ENCODE measurements at places on chromosomes 6 and 20.

DNA sequence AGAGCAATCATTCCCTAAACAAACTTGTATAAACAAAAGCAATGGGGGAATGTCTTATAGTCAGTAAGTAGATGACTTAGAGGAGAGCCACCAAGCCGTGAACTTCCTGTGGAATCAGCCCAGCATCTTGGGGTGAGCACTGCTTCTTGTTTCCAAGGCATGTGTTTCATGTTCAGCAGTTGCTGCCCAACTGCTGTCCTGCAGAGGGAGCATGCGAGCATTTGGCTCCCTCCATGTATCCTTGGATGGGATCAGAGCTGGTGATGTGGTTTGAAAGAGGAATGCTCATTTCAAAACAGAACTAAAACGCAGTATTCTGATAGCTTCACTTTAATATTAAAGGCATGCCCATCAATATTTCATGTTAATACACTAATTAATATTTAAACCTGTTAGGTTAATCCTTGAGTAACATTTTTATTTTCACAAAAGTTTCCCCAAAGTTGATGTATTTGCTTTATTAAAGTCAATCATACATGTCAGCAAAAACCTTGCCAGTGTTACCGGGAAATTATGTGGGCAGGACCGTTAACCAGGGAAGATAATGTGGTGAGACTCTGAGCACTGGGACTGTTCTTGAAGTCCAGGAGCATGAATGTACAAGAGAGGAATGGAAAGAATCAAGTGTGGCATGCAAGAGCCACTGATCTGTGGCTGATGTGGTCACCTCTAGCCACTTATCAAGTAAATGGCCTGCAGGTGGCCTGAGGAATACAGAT lies 172.1 kb upstream of the GGTLC1 start:
- no peaks in the 10 kb centered on the region for H3K4me1 ChIP-seq
- no peak overlapping the region for H3K4me3 ChIP-seq
- no peaks in the 10 kb centered on the region for H3K27me3 ChIP-seq
- peak; percentile 64 for DNase-seq

DNA sequence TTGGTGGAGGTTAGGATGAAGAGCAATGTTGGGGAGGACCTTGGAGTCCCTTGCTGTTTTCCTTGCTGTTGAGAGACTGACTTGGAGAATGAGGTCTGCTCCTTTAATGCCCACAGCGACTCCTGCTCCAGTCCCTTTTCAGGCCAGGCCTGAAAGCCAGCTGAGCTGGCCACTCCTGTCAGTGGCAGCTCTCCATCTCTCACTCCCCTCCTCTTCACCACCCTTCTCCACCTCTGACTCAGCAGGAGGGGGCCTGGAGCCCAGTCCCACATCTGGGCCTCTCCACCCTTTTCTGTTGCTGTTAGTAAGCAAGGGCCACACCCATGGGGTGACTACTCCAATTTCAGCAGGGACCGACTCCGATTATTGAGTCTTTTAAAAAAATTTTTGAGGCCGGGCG lies 2.2 kb downstream of the SNX21 start:
- peak; percentile 89 for DNase-seq
- H3K4me1 ChIP-seq: peaks cover 48% of the 10 kb centered on the region
- no peaks in the 10 kb centered on the region for H3K36me3 ChIP-seq
- peak overlapping the region; percentile 98 for H3K27ac ChIP-seq
- peak overlapping the region; percentile 68 for H3K4me3 ChIP-seq
- no peaks in the 10 kb centered on the region for H3K27me3 ChIP-seq

DNA sequence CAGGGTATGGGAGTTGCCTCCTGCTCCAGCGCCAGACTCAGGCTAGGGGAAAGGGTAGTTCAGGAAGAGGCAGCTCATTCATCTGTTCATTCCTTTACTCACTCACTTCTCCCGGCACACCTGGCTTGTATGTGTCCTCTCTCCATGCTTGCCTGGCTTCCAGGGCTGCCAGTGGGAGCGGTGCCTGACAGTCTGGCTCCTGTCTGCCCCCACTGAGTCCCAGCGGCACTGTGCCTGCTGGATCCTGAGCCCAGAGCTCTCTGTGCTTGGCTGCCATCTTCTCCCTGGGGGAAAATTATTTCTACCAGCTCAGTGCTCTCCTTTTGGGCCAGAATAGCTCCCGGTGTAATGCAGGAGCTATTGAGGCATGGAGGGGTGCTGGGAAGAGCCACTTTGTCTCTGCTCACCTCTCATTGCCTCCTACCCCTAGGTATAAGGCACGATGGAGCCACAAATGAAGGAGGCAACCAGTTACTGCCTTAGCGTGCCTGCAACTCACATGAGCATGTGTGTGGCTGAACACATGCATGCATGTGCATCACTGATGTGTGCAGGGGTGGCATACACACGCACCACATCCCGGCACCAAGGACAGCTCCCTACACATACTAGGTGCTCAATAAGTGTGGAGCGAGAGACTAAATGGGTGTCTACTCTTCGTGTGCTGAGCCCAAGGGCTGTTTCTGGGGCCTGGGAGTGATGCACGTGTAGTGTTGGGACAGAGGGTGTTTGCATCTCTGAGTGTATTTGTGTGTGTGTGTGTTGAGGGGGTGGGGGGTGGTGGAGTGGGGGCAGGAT lies 46.6 kb downstream of the CDH22 start:
- H3K36me3 ChIP-seq: no peaks in the 10 kb centered on the region
- H3K4me1 ChIP-seq: no peaks in the 10 kb centered on the region
- no peak for DNase-seq
- H3K27me3 ChIP-seq: no peaks in the 10 kb centered on the region

DNA sequence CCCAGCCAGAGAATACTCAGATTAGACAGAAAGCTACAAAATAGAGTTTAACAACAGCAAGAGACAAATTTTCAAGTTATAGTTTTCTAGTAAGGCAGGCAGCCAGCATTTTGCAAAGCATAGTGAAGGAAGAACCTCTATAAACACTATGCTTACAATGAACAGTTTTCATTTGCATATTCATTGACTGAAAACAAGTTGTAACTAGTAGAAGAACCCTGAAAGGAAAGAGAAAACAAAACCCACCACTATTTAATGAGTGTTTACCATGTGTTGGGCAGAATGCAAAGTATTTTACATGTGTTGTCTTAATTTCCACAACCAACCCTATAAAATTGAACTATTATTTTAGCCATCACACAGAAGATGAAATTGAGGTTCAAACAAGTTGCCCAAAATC lies 196.1 kb downstream of the UBE3D start:
- no peaks in the 10 kb centered on the region for H3K4me1 ChIP-seq
- H3K27ac ChIP-seq: no peak overlapping the region
- no peaks in the 10 kb centered on the region for H3K27me3 ChIP-seq
- H3K4me3 ChIP-seq: no peak overlapping the region
- H3K36me3 ChIP-seq: no peaks in the 10 kb centered on the region

- no peak overlapping the region for H3K4me3 ChIP-seq
- H3K36me3 ChIP-seq: no peaks in the 10 kb centered on the region
- DNase-seq: no peak
- H3K27ac ChIP-seq: peak overlapping the region; percentile 50
Observed at GRCh38 chr20:62501801-62502495, 26.2 kb upstream of the GATA5 start.

DNA sequence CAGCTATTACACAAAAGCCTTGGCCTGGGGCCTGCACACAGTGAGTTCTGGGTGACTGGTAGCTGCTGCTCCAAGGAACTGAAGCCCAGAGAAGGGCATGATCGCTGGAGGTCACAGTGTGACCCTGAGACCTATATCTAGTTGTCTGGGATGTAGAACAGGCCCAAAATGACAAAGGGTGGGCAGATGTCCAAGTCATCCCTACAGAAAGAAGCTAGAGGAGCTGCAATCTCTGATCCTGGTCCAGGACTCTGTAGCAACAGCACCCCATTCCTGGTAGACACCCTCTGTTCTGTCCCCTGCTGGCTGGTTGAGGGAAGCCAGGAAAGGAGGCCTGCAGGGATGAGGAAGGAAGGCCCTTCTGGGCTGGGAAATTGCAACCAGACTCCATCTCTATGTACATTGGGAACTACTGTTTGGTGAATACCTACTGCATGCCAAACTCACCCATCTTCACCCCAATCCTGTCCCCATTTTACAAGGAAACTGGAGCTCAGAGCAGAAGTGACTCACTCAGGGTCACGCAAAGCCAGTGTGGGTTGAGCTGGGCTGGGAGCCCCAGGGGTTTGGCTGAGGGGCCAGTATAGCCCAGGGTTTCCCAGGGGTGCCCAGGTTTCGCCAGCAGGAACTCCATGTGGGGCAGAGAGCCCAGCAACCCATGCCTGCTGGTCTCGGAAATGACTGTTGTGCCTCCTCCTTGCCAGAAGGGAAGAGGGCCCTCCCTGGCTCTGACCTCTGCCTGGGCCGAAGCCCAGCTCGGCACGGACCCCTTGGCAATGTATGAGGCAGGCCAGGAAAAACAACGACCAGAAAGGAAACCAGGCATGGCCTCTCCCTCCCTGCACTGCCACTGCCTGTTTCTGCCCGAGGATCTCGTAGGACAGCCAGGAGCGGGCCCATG lies 44.9 kb upstream of the TLDC2 start:
- H3K4me3 ChIP-seq: no peak overlapping the region
- peak; percentile 79 for DNase-seq
- H3K36me3 ChIP-seq: peaks cover 17% of the 10 kb centered on the region

DNA sequence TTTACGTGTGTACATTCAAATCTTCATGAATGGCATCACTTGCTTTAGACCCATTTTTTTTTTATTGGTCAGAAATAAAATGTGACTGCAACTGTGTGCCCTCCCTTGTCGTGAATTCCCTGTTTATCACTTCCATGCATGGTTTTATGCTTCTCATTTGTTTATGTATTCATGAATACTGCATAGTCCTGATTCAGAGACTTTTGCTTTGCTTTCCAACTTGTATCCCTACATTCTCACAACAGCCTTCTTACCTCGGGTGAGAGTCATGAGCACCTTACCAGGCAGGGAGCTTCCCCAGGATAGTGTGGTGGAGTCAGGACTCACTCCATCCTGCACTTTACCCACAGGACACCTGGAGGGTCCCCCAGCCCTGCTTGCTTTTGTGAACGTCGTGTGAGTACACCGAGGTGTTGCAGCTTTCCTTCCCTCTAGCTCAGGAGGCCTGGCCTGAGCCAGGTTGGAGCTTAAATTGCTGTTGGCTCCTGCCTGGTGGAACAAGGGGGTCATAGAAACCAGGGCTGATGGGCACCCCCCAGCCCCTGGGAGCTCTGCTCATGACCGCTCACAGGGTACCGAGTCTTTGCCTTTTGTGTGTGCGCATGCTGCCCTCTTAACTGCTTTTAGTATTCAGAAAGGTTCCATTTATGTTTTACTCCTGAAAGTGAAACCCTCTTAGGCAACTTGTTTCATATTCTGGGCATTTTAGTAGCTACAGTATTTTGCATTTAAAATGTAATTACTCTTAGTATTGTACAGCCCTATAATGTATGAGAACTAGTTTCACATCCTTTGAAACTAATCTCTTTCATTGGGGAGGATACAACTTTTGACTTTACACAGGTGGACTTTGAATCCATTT lies 66.0 kb downstream of the CDS2 start:
- H3K4me3 ChIP-seq: no peak overlapping the region
- no peaks in the 10 kb centered on the region for H3K27me3 ChIP-seq
- H3K4me1 ChIP-seq: peaks cover 12% of the 10 kb centered on the region
- DNase-seq: no peak
- peak overlapping the region; percentile 16 for H3K27ac ChIP-seq

DNA sequence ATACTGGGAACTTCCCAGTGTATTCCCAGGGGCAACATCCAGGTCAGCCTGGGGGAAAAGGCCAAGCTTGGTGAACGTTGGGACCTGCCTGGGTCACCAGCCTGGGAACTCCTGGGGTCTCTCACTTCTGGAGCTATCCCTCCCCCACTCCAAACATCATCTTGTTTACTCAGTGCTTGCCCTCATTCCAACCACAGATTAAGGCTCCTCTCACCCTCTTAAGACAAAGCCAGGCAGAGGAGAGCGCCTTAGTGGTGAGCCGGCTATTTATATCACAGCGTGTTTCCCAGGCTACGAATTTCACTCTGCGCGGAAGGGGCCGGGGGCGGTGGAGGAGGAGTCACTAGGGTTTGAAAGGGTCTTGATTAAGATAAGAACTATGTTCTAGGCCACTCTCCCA lies 12.1 kb downstream of the PRPH2 start:
- H3K4me3 ChIP-seq: no peak overlapping the region
- no peaks in the 10 kb centered on the region for H3K36me3 ChIP-seq
- DNase-seq: no peak
- H3K4me1 ChIP-seq: no peaks in the 10 kb centered on the region

GRCh38 chr6:44470115-44470464 lies 82.6 kb downstream of the CDC5L start:
- H3K4me1 ChIP-seq: peaks cover 12% of the 10 kb centered on the region
- no peak overlapping the region for H3K27ac ChIP-seq
- H3K4me3 ChIP-seq: no peak overlapping the region
- no peaks in the 10 kb centered on the region for H3K27me3 ChIP-seq

DNA sequence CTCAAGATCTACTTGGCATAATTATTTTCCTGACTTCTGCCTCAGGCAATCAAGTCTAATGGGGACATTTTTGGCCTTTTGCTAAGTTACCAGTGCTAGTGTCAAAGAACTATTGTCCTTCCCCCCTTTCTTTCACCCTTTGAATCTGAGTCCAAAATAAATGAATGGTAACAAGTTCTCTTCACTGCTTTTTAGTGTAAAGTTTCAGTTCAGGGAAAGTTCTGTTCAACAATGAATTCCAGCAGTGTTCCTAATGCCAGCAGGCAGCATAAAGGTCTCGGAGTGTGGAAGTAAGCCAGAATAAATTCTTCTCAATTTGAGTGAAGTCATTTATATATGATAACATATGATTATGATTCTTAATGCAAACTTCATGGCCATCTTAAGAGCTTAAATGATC lies 20.8 kb upstream of the TSPYL1 start:
- H3K36me3 ChIP-seq: no peaks in the 10 kb centered on the region
- no peak overlapping the region for H3K4me3 ChIP-seq

- H3K36me3 ChIP-seq: no peaks in the 10 kb centered on the region
- H3K4me3 ChIP-seq: no peak overlapping the region
- H3K27me3 ChIP-seq: no peaks in the 10 kb centered on the region
- no peak for DNase-seq
- peaks cover 21% of the 10 kb centered on the region for H3K4me1 ChIP-seq
Observed at GRCh38 chr6:52562911-52563310, 13.9 kb downstream of the TRAM2 start.

GRCh38 chr6:146515212-146515611 lies 28.4 kb upstream of the RAB32 start:
- no peaks in the 10 kb centered on the region for H3K27me3 ChIP-seq
- H3K36me3 ChIP-seq: no peaks in the 10 kb centered on the region
- no peaks in the 10 kb centered on the region for H3K4me1 ChIP-seq
- no peak overlapping the region for H3K4me3 ChIP-seq

DNA sequence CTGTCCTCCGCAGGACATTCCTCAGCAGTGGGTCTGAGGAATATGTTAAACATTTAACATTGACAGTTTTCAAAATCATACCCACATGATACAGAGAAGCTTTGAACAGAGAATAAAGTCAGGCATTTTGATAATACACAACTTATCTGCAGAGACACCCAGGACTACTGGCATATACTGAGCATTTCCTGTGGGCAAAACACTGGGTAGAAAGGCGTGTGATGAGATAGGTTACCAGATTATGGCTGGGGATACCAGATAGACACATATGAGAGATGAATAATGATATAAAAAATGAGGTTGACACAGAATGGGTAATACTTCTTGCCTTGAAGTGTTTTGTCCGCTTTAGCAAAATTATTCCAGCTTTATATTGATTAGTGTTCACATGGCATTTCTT lies 31.4 kb upstream of the TRIM26 start:
- no peaks in the 10 kb centered on the region for H3K36me3 ChIP-seq
- no peak for DNase-seq
- H3K4me3 ChIP-seq: no peak overlapping the region

GRCh38 chr6:12529364-12530019 lies 187.1 kb upstream of the PHACTR1 start:
- H3K4me3 ChIP-seq: no peak overlapping the region
- H3K27me3 ChIP-seq: no peaks in the 10 kb centered on the region
- H3K27ac ChIP-seq: no peak overlapping the region
- H3K36me3 ChIP-seq: no peaks in the 10 kb centered on the region
- DNase-seq: no peak

- H3K4me1 ChIP-seq: peaks cover 27% of the 10 kb centered on the region
- H3K4me3 ChIP-seq: no peak overlapping the region
- DNase-seq: no peak
- H3K27ac ChIP-seq: peak overlapping the region; percentile 9
Observed at GRCh38 chr20:31566319-31566657, 38.8 kb upstream of the ID1 start.

All from psoas muscle (tissue), 8 donors.